ENCODE measurements at places on chromosomes 2 and 18. TPM values are rescaled to one million over a fixed set of nuclear protein-coding genes. Genes with fewer than 3 reads are reported as not detected.

Gene INHA
- 0.46 TPM for total RNA-seq

Gene CYBRD1
- 340 TPM for total RNA-seq

Gene ADAM23
- 8.2 TPM for total RNA-seq

Gene ERFE
- 7.3 TPM for total RNA-seq

Gene UGT1A7
- total RNA-seq: 0.46 TPM

All from smooth muscle cell of bladder (primary cell).